CD4-positive, alpha-beta memory T cell (primary cell): ENCODE measurements at places on chromosomes 5 and 9. TPM values are rescaled to one million over a fixed set of nuclear protein-coding genes. Genes with fewer than 3 reads are reported as not detected.
A peak's percentile ranks its signal among the peaks of the same experiment; 100 is the strongest.

DNA sequence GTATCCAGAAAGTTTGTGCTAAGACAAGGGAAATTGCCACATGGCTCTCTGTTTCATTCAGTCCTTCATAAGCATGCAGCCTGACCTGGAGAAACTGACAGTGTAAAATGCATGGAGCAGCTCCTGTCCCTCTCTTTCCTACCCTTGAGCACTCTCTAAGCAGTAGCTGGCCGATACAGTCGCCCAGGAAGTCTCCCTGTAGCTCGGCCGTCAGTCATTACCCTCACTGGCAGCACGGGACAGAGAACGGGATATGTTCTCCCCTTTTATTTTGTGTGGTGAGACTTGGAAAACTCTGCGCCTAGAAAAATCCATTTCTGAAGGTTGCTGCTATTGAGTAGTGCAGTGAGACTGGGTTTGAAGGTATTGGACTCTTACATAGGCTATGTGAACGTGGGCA lies 56.8 kb upstream of the KCNMB1 start:
- no peaks in the 10 kb centered on the region for H3K27me3 ChIP-seq
- no peak overlapping the region for H3K4me3 ChIP-seq
- H3K4me1 ChIP-seq, result no peaks in the 10 kb centered on the region
- DNase-seq, result no peak
- H3K36me3 ChIP-seq, result no peaks in the 10 kb centered on the region
- no peak overlapping the region for H3K27ac ChIP-seq

Gene PTGS1
- 0.49 TPM for total RNA-seq

DNA sequence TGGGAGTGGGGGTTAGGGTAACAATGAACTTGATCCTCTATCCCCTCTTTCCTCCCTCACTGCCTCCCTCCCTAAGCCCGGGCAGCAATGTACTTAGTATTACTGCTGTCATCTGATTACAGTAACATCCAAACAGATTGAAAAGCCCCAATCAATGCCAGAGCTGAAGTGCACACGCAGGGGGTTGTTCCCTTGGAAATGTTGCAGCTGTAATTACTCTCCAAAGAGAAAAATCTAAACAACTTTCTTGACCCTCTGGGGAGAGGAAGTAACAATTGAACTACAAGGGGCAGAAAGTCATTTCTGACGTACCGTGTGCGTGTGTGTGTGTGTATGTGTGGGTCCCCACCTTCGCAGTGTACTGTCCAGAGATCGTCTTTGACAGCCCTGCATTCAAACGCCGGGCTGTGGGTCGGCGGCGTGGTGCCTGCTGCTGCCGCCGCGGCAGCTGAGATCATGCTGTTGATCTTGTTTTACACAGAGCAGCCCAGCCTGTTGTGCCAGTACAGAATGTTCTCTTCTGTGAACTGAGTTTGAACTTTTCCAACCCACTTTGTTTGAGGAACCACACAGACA lies 66.0 kb upstream of the KLF9 start:
- no peaks in the 10 kb centered on the region for H3K27me3 ChIP-seq
- peaks cover 7% of the 10 kb centered on the region for H3K4me1 ChIP-seq

GRCh38 chr5:57698802-57699201 lies 216.2 kb upstream of the ACTBL2 start:
- no peak overlapping the region for H3K4me3 ChIP-seq
- H3K36me3 ChIP-seq, result no peaks in the 10 kb centered on the region
- no peaks in the 10 kb centered on the region for H3K4me1 ChIP-seq
- H3K27me3 ChIP-seq, result no peaks in the 10 kb centered on the region

Gene ZNF658
- 11.1 TPM for total RNA-seq

DNA sequence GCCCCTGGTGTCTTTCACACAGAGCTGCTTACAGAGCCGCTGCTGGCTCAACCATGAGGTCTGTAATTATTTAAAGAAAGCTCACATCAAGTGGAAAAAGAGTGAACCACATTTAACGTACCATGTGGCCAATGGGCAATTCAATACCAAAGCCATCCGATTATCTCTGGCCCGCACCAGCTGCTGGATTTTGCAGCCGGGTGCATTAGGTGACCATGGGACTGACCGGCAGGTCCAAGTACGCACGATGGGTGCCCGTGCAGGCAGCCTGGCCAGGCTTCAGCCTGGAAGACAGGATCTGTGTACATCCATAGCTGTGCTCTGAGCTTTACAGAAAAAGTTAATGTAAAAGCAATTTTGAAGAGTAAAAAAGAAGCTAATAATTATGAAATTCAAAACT lies 20.5 kb downstream of the PPARGC1B start:
- H3K36me3 ChIP-seq, result no peaks in the 10 kb centered on the region
- no peak for DNase-seq
- H3K4me3 ChIP-seq, result no peak overlapping the region
- no peaks in the 10 kb centered on the region for H3K27me3 ChIP-seq
- H3K27ac ChIP-seq, result no peak overlapping the region

Gene AFF4
- 60.4 TPM for total RNA-seq

DNA sequence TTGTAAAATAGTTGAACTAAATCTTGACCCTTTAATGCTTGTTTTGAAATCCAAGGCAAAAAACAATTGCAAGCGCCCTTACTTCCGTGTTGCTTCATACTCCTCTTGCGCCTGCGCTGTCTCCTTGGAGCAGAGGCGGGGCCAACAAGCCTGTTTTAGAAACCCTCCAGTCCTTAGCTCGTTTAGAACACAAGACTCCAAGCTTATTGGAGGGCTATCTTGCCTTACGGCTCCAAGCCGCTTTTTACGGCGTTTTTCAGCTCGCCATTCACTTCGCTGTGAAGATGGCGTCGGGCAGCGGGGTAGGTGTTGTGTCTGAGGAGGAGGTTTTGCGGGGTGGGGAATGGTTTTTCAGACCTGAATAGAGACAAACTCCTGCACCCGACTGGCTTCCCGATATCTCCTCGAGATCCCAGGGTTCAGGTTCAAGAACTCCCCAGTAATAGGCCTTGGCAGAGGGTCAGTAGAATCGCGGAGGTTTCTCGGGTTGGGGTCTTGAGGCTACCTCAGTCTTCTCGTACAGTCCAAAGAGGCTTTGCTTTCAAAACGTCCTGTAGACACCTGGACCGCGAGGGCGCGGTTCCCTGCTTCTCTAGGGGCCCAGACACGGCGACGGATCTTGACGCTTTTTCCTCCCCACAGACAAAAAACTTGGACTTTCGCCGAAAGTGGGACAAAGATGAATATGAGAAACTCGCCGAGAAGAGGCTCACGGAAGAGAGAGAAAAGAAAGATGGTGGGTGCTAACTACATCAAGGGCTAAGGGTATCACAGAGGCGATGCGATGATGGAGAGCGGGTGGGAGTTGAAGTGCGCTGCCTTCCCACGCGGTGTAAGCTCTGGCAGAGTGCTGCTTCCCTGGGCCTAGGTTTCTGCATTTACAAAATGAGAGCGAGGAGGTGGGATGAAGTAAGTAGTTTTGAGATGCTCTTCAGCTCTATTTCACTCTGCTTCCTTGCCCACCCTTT lies at the start of gene ZMAT2:
TSS of gene ZMAT2 (plus strand) at position 271 of the 968 bp plus-strand sequence. CDS start at position 285, 14 bp downstream.
- H3K27ac ChIP-seq, result peak within 1 kb of the TSS; percentile 80
- peaks cover 66% of the 10 kb centered on the region for H3K36me3 ChIP-seq
- peak within 1 kb of the TSS; percentile 91 for H3K4me3 ChIP-seq
